Thyroid gland (tissue), 4 donors: ENCODE measurements at places on chromosomes 12 and 14. TPM values are rescaled to one million over a fixed set of nuclear protein-coding genes. Genes with fewer than 3 reads are reported as not detected.
A peak's percentile ranks its signal among the peaks of the same experiment; 100 is the strongest.

GRCh38 chr12:113170926-113171325 is 14.4 kb downstream of the DDX54 start:
- DNase-seq, result no peak

- DNase-seq, result no peak
Measured at GRCh38 chr12:80627782-80628181, 79.7 kb upstream of the MYF6 start.

DNA sequence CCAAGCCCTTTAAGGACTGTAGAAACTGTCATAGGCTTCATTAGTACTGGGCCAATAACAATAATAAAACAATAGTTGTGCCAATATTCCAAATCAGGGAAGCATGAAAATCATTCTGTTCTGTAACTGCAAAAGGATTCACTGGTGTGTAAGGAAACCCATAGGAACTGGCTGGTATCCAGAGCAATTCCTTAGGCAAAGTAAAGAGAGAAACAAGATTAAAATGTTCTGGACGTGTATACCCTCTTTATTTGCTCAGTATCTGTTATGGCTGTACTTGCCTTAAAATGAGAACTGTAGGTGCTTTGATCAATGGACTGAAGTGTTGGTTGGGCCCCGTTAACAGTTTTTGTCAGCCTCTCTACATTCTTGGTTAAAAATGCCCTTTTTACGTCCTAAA is 72.4 kb upstream of the STAC3 start:
- DNase-seq, result no peak

- no peak for DNase-seq
Measured at GRCh38 chr12:44384136-44384535, 492.0 kb downstream of the NELL2 start.

DNA sequence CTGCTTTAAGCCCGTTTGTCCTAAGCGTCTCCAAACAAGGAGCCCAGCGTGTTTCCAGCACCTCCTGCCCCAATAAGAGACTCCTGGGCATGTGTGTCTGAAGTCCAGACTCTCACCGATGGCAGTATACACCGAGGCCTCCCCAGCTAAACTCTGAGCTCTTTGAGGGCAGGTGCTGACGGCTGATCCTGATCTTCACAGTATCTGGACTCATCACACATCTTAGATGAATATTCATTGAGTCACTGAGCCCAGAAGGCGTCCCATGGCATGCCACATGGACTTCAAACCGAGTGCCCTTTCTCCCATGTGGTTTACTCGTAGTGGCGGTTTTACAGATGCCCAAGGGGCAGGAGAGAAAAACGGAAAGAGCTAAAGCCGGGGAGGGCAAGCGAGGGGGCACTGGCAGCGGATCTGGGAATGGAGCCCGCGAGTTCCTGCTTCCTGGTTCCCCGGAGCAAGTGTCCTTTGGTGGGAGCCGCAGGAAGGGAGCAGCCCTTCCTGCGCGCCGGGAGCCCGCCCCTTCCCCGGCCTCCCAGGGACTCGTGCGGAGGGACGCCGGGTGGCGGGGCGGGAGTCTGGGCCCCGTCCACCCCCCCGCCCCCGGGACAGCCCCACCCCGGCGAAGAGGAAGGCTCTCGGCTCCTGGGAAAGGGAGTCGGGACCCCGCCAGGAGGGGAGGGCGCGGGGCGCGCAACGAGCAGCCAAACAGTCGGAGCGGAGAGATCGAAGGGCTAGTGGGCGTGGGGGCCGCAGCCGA is 585 bp upstream of the TEAD4 start:
- peak; percentile 80 for DNase-seq

GRCh38 chr12:118034429-118035189 is 18.1 kb downstream of the RFC5 start:
- no peak for DNase-seq

The PLEKHD1 gene
- total RNA-seq, result 7.6 TPM

- DNase-seq, result no peak
Measured at GRCh38 chr14:56137453-56137807, 19.2 kb downstream of the PELI2 start.

DNA sequence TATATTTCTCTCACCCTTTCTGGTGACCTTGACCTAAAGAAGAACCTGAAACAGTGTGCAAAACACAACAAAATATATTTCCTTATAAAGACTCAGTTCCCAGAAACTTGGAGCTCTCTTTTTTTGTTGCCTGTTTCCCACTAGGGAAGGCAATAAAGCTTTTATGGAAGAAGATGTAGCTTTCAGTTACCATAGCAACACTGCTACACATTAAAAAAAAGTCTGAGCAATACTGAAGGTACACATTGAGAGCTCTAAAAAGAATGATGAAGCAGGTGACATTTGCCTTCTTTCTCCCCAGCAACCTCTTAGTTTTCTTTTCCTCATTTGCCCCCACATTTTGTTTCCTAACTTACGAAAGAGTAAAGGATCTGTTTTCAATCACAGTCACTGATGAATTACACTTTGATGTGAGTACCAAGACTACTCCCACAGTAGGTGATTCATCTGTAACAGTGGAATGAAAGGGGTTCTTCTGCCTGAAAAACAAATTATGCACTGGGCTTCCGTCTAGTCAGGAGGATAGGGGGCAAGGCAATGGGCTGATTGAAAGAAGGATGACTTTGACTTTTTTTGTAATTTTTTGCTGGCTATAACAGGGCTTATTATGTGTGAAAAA is 1.1 kb upstream of the CATSPERB start:
- no peak for DNase-seq
